Skin of body (tissue), 3 donors: ENCODE measurements at places on chromosomes 3 and 15. TPM values are rescaled to one million over a fixed set of nuclear protein-coding genes. Genes with fewer than 3 reads are reported as not detected.

The MAGI1 gene
- 45.3 TPM for total RNA-seq

GRCh38 chr3:121980450-121980796 is 41.6 kb downstream of the ILDR1 start:
- DNase-seq: no peak

The RAD51 gene
- total RNA-seq: 3.7 TPM

DNA sequence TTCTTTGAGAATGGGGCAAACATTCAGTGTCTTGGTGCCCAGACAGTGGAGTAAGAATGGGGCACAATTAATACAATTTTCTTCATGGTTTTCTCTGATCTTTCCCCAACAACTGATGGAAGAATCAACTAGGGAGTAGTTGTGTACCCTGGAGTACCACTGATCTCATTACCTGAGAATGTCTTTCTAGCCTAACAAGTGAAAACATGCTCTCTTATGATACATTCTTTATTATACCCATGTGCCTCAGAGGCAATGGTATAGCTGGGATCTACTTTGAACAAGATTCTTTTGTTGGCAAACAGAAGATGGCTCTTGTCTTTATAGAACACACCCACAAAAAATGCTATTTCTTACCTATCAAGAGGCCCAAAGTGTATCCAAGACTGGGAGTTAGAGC is 250.6 kb upstream of the CMC1 start:
- no peak for DNase-seq

The DNASE1L3 gene
- total RNA-seq: 4.1 TPM
